ENCODE measurements at places on chromosomes 13 and 19.

DNA sequence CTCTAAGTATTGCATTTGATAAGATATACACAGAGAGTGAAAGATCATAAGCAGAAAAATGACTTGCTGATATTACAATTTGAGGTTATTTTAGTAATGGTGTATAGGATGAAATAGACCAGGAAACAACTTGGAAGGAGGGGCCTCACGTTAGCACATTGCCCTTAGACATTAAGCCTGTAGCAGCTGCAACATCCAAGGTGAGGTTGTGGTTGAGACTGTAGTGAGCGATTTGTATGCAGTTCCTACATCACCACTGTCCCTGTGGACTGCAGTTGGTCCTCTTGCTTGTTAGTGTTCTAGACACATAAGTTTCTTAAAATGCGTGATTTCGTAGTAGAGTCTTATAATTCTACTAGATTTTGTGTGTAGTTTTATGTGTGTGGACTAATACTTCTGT lies 311.3 kb downstream of the ATP8A2 start:
- no peak for DNase-seq

- DNase-seq, result no peak
These were observed 6.1 kb downstream of the NAPSA start for GRCh38 chr19:50359328-50359818.

DNA sequence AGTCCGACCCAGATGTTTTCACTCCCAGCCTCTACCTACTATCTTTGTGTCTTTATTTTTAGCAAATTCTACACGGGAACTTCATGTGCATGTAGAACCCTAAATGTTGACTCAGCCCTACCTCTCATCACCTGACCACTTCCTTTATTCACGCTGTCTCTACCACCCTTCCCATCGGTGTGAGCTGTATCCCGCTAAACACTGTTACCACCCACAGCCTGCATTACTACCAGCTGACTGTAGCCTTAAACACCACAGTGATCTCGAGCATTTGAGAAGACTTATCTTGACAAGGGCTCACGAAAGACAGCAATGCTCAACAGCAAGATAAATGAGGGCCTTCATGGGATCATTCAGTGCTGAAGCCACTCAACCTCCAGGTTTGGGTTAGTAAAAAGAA lies 15.1 kb downstream of the NCR1 start:
- DNase-seq, result no peak

- DNase-seq, result no peak
These were observed 347.2 kb upstream of the ARGLU1 start for GRCh38 chr13:106915146-106915545.

DNA sequence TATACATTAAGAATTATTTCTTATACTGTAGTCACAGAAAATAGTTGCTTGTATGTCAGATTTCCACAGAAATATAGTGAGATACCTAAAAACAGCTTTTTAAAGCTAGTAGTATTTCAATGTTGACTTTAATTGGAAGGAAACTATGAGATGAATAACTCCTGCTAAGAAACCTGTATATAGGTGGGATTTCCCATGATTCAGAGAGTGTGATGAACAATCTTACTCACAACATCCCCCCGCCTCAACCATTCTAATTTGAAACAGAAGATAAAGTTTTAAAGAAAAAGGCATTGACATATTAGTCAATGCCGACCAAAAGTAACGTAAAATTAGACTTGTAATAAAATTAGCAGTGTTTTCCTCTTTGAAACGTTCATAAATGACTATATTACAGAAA lies 1.4 kb upstream of the MIR17HG start:
- no peak for DNase-seq

- no peak for DNase-seq
These were observed 21.2 kb downstream of the DNMT1 start for GRCh38 chr19:10173527-10173926.

DNA sequence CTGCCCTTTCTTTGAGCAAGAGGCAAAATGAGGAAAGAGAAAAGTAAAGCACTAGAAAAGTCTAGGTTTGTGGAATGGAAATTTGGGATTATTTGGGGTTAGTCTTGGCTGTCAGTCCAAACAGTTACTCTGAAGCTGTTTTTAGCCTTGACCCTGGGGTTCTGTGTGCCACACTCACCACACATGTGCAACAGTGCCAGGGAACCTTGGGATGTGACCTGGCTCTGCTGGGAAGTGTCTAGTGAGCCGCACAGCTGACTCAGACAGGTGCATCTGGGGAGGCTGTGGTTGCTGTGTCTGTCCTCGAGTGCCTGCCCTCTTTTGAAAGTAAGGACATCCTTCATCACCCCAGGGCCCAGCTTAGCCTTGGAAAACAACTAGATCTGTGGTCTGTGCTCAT lies 15.8 kb downstream of the MICOS13 start:
- DNase-seq, result no peak

DNA sequence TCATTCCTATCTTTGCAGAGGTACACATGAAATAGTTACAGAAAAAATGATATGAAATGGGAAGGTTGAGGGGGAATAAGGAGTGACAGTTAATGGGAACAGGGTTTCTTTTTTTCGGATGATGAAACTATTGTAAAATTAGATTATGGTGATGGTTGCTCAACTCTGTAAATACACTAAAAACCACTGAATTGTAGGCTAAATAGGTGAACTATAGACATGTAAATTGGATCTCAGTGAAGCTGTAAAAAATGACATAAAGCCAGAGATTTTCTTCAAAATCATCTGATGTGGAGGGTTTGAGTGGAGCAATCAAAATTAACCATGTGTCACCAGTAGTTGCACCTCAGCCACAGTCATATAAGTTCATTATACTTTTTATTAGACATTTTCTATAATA lies 6.6 kb upstream of the FLT3 start:
- no peak for DNase-seq

DNA sequence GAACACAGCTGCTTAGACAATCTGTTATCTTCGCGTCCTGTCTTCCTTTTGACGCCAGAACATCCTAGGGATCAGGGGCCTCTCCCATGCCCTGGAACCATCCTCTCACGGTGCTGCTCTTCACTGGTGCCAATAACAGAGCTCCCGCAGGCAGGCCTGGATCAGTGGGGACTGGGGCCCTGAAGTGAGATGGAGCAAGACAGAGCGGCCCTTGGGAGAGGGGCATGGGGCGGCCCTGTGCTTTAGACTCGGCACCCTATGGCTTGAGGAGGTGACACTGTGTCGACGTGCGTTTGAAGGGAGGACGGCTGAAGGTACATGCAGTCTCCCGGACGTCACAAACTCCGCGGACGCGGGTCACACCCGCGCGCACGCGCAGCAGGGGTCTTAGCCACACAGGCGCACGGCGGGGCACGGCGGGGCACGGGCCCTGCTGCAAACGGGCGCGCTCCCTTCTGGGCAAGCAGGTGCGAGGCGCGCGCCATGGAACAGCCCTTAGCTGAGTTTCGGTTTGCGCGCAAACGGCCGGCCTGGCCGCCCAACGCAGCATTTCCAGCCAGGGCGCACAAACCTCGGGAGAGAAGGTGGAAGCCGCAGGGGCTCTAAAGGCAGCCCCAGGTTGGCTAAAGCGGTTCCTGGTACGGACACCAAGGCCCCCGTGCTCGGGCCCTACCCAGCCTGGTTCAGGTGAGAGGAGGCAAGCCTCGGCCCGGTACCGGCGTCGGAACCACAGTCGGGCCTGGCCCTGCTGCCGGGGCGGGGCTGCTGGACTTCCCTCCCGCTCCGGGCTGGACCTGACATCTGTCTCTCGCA lies 16.5 kb upstream of the RNF17 start:
- DNase-seq, result no peak

DNA sequence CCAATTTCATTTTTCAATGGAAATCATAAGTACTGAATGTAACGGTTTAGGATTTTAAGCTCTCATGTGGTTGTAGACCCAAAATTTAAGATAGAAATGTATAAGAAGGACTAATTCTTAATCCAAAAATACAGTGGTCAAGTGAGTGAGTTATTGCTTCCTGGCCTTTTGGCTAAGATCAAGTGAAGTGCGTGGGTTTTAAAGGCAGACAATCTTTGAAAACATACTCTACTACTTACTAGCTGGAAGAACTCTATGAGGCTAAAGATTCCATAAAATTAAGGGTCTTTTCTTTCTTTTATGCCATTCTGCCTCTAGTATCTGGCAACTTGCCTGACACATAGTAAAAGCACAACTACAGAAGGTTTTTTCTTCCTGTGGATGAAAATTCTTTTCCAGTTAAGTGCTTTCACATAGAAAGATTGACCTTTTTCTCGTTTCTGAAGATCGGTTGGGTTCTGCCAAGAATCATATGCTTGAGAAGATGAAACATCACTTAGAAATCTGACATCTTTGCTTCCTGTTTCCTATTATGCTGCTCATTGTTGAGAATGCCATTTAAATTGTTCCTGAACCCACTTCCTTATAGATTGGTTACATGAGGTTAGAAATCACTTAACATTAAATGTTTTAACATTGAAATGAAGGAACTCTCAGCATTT lies 26.4 kb upstream of the SCEL start:
- no peak for DNase-seq

DNA sequence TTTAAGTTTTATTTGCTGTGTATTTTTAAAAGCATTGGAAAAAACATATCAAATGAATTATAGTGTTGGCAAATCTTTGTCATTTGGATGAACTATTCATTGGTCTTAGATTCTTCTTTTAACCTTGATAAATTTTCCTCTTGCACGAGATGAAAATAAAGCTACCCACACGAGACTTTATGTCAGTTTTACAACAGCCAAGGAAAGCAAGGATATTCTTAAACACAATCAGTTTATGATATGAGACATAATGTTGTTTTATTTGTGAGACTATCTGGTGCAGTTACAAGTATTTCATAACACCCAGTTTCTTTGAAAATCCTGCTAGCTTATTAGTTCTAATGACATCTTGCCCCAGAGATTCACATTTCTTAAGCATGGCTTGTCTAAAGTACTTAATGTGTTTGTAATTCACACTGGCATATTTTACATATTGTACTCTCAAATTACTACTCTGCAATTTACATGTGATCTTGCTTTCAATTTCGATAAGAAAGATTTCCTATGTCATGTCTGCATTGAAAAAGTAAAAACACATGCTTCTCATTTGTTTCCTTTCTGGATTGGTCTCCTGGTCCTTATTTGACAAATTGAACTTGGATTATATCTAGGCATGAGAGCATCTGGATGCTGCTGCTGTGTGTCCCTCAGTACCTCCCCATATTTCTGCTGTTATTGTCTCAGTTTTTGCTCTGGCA lies 955.5 kb upstream of the PCDH9 start:
- no peak for DNase-seq

GRCh38 chr19:51779181-51779580 lies 15.8 kb upstream of the FPR3 start:
- no peak for DNase-seq

DNA sequence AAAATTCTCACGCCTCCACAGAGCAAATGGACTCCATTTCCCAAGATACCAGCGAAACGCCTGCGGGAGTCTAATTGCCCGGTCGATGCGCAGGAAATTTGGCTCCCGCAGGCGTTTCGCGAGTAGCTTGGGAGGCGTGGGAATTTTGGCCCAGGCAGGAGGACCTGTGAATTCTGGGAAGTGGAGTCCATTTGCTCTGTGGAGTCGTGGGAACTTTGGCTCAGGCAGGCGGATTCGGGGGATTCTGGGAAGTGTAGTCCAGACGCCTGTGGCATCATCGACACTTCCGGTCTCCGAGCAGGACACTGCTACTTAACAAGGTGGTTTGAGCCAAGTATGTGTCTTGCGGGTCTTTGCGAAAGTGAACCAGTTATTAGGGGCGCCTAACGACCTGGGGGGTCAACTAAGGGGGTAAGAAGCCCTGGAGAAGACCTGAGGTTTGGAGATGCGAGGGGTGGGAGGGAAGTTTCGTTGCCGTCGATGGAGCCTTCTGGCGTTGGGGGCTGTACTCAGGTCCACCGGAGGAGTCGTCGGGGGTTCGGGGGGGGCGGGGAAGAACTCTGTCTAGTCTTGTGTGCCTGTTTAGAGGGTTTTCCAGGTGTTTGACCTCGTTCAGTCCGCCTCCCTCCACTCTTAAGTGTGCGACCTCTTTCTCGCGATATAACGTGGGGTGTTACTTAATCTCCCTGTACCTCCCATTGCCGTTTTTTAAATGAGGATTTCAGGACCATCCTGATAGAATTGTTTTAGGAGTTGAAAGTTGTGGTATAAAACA lies at the start of gene ZNF155:
Gene ZNF155 (plus strand): TSS at position 277 of the 775 bp plus-strand sequence. CDS start 4,356 bp downstream, outside the sequence.
- DNase-seq, result peak; percentile 64

GRCh38 chr19:50858886-50859285 lies 4.2 kb downstream of the KLK3 start:
- no peak for DNase-seq

DNA sequence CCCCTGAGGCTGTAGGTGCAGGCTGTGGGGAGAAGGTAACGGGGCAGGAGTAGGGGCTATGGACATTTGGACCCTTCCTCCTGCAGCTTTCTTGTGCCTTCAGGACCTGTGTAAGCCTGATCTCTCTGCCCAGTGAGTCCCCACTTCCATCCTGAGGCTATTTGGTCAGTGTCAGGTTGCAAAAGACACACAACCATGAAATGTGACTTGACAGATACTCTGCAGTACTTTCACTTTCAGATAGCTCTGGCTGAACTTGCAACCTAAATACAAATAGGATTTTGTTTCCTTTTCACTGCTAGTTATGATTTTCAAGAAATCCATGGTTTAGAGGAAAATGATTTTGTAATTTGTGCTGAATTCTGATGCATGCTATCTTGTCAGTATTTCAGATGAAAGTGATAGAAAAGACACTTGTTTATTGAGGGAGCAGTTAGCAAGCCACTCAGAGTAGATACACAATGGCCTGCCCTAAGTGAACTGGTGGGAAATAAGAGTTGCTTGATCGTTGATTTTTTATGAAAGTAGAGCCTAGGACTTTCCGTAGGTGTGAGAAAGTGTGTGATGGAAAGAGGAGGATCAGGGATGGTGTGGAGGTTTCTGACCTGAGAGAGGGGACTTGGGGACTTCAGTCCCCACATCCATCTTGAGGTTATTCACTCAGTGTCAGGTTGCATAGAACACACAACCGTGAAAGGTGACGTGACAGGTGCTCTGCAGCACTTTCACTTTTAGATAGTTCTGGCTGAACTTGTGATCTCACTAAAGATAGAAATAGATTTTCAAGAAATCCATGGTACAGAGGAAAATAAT lies 18.1 kb upstream of the EID2 start:
- no peak for DNase-seq

- no peak for DNase-seq
These were observed 75.7 kb downstream of the DPF1 start for GRCh38 chr19:38148337-38148736.

DNA sequence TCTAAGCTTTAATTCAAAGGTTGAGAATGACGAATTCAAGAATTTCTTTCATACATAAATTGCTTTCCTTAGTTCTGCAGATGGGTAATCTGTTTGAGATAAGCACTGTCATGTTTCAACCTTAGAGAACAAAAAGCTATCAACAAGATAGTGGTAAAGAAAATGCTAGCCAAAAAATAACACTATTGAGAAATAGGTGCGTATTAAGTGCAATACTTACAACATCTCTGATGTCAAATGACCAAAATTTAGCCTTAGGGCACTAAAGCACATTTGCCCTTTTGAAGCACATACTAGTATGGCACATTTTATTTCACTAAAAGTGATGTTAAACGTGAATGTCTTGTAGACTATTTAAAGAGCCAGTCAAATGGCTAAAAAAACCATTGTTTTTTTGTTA lies 4.9 kb downstream of the KBTBD6 start:
- DNase-seq, result no peak

GRCh38 chr13:93515267-93515666 lies 288.7 kb downstream of the GPC6 start:
- DNase-seq, result no peak

GRCh38 chr13:39370554-39370953 lies 232.4 kb downstream of the LHFPL6 start:
- DNase-seq, result no peak

GRCh38 chr13:108342369-108343289 lies 73.1 kb downstream of the TNFSF13B start:
- DNase-seq, result peak; percentile 2

All from activated effector memory CD4-positive, alpha-beta T cell treated with Interleukin-2 at 50 U/mL for 16 hours (primary cell).